ENCODE measurements at places on chromosomes 1 and 21.

DNA sequence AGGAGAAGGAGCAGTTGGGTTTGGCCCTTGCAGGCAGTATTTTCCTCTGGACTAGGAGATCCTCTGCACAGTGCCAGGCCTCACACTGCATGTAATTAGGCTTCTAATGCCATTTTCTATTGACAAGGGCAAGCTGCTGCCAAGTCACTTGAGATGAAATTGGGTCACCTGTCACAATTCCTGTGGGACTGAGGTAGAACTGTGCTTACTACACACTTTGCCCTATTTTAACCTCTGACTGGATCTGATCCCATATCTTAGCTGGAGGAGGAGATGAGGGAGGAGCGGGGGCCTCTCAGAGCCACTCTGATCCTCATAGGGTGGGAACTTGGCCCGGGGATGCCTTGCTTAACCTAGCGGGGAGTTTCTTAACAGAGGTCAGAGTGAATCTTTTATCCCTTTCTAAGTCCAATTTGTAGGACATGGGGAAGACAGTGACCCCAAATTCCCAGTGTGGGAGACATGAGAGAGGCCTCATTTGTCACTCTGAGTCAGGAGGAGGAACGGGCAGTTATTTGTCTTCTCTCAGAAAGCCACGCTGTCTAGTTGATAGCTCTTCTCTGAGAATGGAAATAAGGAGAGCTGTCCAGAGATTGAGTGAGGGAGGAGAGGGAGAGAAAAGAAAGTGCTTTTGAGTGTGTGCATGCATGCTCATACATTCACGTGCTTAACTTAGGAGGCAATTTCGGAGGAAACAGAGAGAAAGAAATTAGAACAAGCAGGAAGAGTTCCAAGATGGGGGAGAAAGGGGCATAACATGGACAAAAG lies 121.3 kb downstream of the CACNA1E start:
- no peak for DNase-seq

GRCh38 chr1:238329671-238330070 lies 438.9 kb upstream of the ZP4 start:
- no peak for DNase-seq

- DNase-seq = no peak
These were observed 4.1 kb upstream of the TMEM240 start for GRCh38 chr1:1544544-1544943.

- DNase-seq = no peak
These were observed 115.6 kb upstream of the KAZN start for GRCh38 chr1:14482784-14483450.

DNA sequence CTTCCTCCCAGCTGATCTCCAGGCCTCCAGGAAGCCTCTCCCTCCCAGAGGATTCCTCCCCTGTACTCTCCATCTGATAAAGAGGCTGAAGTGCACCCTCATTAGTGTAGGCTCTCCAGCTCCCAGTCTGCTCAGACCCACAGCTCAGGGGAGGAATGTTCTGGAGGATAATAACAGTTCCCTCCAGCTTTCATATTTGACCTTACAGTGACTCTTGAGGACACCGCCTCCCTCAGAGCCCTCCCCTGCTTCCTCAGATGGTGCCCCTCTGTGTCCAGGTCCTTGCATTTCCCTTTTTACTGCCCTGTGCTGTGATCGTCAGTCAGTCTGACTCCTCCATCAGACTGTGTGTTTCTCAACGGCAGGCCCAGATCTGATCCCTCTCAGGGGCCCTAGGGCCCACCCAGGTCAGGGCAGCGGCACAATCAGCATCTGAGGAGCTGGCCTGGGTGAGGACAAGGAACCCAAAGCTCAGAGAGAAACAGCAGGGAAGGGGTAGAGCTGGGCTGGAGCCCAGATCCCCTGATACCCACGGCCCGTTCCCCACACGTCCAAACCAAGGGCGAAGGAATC lies 1.1 kb upstream of the SHISAL2A start:
- no peak for DNase-seq

- no peak for DNase-seq
These were observed 8.9 kb upstream of the GOLT1A start for GRCh38 chr1:204222764-204223055.

DNA sequence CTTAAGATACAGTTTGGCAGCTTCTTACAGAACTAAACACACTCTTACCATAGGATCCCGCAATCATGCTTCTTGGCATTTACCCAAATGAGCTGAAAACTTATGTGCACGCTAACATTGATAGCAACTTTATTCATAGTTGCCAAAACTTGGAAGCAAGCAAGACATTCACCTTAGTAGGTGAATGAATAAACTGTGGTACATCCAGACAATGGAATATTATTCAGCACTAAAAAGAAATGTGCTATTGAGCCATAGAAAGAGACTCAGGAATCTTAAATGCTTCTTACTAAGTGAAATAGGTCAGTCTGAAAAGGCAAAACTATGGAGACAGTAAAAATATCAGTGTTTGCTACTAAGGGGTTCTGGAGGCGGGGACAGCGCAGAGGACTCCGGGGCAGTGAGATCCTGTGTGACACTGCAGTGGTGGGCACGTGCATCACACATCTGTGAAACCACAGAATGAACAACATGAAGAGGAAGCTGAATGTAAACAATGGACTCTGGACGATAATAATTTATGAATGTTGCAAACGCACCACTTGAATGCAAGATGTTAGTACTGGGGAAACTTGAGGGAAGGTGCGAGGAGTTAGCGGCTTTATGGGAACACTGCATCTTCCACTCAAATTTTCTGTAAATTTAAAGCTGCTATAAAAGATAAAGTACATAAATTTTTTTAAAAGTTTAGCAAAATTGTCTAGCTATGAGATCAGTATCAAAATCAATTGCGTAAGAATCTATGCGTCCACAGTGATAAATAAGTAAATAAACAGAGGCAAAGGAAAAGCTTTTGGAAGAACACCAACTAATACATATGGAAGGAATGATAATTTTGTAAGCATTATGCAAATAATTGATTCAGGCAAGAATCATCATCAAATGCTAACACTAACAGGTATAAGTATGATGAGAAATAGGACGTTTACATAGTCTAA lies 15.4 kb upstream of the SPATC1L start:
- DNase-seq = no peak

- peak; percentile 38 for DNase-seq
These were observed 97.2 kb upstream of the ARTN start for GRCh38 chr1:43836267-43836951.

DNA sequence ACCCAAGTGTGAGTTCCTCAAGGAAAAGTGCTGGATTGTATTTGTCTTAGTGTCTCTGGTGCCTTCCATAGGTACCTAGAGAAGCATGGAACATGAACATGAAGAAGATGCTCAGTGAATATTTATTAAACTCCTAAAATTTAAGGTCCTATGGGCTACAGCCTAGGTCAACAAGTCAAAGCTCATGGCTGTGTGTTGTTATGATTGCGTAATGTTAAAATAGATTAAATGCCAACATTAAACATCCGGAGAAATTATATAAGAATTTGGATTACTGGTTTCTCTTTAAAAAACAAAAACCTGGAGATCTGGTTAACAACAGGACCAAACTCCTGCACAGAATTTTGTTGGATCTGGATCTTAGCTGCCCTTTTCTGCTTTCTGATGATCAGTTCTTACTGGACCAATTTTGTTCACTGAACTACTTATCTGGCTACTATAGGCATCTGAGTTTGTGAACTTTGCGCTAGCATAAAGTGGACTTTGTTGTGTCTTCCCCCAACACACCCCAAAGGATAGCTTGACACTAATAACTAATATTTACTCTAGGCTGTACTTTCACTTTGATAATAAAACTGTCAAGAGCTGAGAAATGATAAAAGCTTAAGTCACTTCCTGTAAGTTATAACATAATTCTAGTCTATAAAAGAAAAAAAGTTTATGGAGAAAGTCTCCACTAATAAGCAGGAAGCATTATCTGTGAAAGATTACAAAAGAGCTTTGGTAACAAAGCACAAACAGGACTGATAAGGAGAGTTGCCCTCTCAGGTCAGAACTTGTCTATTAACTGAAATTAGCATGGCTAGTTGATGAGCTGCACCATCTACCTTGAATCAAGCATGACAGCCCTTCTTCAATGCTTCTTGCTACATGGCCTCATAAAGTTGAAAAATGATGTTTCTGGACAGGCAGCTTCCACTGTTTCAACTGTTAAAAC lies 20.7 kb downstream of the F5 start:
- no peak for DNase-seq

GRCh38 chr1:5637171-5637570 lies 355.1 kb downstream of the NPHP4 start:
- peak; percentile 8 for DNase-seq

- DNase-seq = no peak
These were observed 2.0 kb downstream of the LRRC7 start for GRCh38 chr1:69569576-69570328.

DNA sequence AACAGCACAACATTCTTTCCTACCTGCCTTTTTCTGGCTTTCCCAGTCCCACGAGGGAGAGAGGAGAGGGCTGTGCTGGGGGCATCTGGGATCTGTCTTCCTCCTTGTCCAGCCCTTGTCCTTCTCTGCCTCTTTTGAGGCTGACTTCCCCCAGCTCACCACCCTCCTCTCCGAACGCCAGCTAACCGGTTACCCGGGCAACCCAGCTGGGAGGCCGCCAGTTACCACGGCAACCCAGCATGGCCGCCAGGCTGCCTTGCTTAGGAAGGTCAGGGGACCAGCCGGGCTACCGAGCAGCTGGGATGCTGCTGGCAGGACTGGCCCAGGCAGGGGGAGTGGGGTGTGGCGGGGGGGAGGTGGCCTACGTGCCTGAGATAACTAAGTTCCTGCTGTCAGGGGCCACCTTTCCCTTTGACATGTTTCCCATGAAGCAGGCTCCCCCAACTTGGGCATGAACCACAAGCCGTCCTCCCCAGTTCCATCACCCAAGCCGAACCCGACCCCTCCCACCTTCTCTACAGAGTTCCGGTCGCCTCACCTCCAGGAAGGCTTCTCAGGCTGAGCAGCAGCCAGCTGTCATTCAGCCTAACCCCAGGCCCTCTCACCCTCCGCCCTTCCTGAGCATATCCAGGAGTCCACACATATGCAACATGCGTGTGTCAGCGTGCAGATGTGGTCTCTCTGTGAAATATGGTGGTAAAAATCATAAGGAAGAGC lies 8.7 kb downstream of the PLEKHA6 start:
- no peak for DNase-seq

DNA sequence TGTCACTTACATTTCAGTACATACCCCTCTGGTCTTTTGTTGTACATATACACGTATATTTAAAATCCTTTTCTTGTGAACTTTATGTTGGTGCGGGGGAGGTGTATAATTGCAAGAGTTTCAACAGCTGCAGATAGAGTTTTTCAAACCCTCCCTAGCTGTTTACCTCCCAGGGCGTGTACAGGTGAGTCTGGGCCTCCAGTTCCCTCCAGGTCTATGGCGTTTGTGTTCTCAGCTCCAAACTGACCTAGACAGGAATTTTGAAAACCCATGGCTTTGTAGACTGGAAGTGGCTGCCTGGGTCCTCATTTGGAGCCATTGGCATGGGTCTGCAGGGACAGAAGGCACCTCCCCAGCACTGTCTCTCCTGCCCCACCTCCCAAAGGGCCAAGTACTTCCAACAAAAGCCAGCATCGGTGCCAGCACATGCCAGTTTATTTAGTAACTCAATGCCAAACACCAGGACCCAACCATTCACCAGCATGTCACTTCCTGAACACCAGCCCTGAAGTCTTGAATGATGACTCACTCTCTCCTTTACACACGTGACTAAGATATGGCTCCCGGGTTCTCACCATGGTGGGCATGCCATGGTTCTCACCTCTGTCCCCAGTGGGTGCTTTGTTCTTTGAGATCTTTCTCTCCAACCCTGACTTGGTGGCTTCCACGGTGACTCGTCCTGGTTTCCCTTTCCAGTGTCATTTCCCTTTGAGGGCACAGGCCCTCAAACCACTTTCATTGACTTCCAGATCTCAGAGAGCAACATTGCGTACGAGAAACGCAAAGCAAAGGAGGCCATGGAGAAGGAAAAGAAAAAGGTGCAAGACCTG lies 57.3 kb upstream of the EFHD2 start:
- no peak for DNase-seq

DNA sequence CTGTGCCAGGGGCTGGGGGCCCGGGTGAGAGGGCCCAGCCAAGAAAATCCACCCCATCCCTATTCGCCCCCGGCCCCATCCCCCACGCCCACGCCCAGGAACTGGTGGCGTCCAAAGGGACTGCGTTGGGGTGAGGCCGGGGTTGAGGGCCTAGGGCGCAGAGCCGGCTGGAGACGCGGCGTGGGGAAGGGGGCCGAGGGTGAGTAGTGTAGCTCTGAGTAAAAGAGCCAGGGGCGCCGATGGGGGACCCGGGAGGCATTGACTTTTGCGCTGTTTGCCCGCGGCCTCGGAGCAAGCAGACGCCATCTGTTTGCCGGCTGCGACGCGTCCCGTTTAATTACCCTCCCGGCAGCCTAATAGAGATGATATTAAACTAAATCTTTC lies 3.5 kb upstream of the DMRTA2 start:
- DNase-seq = no peak
